ENCODE measurements at places on chromosomes 6 and 20. TPM values are rescaled to one million over a fixed set of nuclear protein-coding genes. Genes with fewer than 3 reads are reported as not detected.

DNA sequence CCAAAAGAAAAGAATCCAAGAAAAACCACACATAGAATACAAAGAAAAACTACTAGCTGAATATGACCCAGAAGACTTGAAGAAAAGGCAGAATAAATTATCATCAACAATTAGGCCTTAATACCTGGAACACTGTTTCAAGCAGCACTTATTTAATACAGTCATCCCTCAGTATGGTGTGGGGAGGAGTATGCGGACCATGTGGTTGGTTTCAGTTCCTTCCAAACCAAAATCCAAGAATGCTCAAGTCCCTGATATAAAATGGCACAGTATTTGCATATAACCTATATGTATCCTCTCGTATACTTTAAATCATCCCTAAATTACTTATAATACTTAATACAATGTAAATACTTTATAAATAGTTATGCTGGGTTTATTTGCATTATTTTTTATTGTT, 16.1 kb downstream of the CDK19 start:
- peak; percentile 20 for DNase-seq

Gene SNAP91
- total RNA-seq, result not detected

DNA sequence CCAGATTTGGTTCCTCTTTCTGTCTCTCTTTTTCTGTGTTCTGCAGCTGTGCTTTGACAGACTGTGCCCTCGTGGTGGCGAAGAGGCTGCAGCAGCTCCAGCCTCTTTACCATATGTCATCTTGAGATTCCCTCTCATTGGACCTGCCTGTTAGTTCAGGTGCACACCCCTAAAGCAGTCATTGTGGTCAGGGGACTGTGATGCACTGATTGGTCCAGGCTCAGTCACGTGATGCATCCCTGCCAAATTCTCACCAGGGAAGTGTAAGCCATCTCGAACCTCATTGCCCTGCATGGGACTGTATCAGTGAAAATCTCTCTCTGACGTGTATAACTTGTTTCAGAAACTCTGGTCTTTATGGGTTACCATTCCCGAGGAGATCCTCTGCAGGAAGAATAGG, 160.3 kb downstream of the EYA2 start:
- no peak for DNase-seq

DNA sequence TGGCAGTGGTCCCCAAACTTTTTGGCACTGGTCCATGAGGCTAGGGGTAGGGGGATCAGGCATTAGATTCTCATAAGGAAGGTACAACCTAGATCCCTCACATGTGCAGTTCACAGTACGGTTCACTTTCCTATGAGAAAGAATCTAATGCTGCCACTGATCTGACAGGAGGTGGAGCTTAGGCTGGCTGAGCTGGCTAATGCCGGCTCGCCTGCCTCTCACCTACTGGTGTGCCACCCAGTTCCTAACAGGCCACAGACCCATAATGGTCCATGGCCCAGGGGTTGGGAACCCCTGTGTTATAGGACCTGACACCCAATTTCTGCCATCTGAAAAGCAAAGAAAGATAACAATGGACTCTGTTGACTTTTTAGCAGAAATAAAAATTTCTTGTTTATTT, 199.6 kb downstream of the GMPR start:
- DNase-seq, result no peak

Gene APOBEC2
- total RNA-seq, result not detected

DNA sequence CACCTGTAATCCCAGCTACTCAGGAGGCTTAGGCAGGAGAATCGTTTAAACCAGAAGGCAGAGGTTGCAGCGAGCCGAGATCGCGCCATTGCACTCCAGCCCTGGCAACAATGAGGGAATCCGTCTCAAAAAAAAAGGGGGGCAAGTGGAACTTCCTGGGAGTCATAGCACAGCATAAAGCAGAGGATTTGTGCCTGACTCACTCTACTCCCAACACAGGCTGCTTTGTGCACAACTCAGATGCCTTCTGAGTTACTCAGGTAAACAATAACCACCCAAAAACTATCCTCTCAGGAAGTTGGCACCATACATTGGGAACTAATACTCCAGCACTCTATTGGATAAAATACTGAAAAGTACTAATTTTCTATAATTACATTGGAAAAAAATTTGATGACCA, 2.5 kb upstream of the TMEM244 start:
- peak; percentile 93 for DNase-seq
